NCI-H2029 treated with DMSO at 0.1 percent for 48 hours (cell line): ENCODE measurements at places on chromosomes 12 and 14.

- no peak for DNase-seq
These were observed 145.5 kb upstream of the TMEM132C start for GRCh38 chr12:128121424-128121823.

DNA sequence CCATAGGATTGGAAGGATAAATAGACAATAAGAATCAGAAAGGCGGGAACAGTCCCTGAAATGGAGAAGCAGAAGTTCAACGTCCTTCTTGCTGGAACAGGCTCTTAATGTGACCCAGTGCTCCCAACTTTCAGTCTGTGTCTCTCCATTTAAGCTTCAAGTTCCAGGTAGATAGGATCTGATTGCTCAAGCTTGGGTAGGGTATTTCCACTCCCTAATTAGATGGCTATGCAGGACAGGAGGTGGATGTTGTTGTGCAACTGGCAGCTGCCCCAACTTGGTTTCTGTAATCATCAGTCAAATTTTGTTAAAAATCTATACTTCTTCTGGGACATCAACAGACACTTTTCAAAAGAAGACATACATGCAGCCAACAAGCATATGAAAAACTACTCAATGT lies 266.2 kb downstream of the C12orf75 start:
- no peak for DNase-seq

GRCh38 chr12:118685983-118686607 lies 295.2 kb upstream of the SRRM4 start:
- no peak for DNase-seq

- no peak for DNase-seq
These were observed 46.0 kb upstream of the DYNC1H1 start for GRCh38 chr14:101918065-101918989.

GRCh38 chr12:108055141-108055540 lies 73.9 kb upstream of the WSCD2 start:
- DNase-seq, result no peak
